ENCODE measurements at places on chromosomes 2 and 18.

- DNase-seq, result no peak
These were observed 101.5 kb downstream of the ZNF521 start for GRCh38 chr18:25250474-25250851.

DNA sequence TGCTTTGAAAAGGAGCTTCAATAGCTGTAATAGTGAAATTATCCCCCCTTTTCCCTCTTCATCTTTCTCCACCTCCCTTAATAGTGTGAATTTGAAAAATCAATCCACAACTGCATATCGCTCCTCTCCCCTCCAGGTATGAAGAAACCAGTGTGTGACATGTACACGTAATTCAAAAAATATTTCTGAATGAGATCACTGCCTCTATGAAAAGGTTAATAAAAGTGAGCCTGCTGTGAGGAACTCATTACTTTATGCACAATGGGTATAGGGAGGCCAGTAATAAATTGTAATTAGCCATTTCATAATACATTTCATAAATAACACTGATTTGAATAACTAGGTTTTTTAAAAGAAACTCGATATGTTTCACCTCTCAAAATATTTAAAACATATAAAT is 209.0 kb upstream of the KYNU start:
- DNase-seq, result no peak

GRCh38 chr2:182504903-182505302 is 78.1 kb upstream of the PDE1A start:
- peak; percentile 60 for DNase-seq

GRCh38 chr2:198411936-198412335 is 607.5 kb downstream of the PLCL1 start:
- DNase-seq, result no peak

- no peak for DNase-seq
These were observed 824.9 kb upstream of the CRIM1 start for GRCh38 chr2:35530615-35531135.

DNA sequence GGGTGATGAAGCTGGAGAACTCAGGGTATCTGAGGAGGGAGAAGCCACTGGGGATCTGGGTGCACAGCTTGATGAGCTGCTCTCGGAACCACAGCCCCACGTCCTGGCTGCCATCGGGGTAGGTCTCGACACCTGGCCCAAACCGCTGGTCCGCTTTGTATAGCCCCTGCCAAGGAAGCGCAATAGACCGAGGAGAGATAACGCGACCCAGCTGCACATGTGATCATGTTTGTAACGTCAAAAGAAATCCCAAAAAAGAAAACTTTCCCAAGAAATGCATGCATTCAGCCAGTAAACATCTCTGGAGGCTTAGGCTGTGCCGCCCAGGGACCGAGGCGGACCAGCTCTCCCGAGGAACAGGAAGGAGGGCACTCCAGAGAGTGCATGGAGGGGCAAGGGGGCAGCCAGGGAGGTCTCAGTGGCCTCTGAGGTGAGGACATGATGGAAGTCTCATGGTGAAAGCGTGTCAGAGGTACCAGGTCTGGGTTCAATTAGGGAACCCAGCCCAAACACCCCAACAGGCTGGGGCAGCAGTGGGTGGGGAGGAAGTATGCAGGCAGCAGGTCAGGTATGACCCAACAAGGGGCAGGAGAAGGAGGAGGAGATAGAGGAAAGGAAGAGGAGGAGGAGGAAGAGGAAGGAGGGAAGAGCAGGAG is 28.3 kb downstream of the ANKMY1 start:
- DNase-seq, result no peak

- peak; percentile 89 for DNase-seq
These were observed 102.4 kb downstream of the GALNT3 start for GRCh38 chr2:165691615-165692014.

- no peak for DNase-seq
These were observed 210.0 kb downstream of the CDH2 start for GRCh38 chr18:27966881-27967280.

DNA sequence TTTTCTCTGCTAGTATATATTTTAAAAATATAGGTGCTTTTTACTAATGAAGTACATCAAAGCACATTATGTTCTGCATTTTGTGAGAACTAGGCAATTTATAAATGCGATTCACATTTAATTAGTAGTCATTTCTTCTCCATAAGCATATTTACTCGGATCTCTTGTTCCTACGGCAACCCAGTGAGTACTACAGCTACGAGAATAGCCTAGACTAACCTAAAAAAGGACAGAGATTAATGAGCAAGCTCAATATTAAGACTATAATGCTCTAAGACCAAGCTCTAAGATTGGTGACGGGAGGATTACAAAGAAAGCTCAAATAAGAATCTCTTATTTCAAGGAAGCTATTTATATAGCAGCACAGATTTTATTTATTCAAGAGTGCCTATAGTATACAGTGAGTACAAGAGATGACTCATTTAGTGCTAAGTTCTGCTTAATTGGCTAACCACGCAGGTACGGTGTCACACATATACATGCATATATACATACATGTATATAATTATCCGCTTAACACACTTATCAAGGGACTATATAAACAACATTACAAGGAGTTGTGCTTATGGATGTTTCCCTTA is 364.7 kb downstream of the GPD2 start:
- peak; percentile 52 for DNase-seq

DNA sequence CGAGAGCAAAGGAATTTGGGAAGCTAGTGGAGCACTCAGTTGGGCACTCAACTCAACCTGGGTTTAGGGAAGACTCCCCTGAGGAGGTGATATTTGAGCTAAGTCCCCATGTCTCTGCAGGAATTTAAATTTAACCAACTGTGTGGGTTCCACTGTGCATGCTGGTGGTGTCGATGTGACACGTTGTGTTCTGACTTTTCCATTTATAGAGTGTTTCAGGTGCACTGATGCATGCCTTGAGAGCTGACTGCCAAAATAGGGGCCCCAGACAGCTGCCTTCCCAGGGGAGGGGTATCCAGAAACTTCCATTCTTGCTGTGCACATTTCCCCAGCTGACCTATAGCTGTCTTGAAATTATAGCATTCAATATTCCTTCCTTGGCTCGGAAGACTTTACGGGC is 63.7 kb upstream of the BCL2L11 start:
- no peak for DNase-seq

DNA sequence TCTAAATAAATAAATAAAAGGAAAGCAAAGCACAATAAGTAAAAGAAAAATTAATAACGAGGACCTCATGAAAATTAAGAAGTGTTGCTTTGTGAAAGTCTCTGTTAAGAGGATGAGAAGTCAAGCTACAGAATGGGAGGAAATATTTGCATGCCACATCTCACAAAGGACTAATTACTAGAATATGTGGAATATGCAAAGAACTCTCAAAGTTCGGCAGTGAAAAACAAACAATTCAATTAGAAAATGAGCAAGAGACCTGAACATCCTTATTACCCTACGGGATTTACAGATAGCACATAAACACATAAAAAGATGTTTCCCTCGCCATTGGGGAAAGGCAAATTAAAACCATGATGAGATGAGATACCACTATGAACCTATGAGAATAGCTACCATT is 23.3 kb downstream of the CYP26B1 start:
- DNase-seq, result no peak

GRCh38 chr2:218438596-218438995 is 19.7 kb downstream of the VIL1 start:
- DNase-seq, result no peak
